Activated naive CD4-positive, alpha-beta T cell treated with anti-CD3 and anti-CD28 coated beads, Interleukin-2, amount 50 U/mL, for 72 hours (primary cell): ENCODE measurements at places on chromosomes 7 and 10. TPM values are rescaled to one million over a fixed set of nuclear protein-coding genes. Genes with fewer than 3 reads are reported as not detected.

GRCh38 chr10:1467334-1468076, 269.8 kb downstream of the ADARB2 start:
- no peak for DNase-seq

- no peak for DNase-seq
Measured at GRCh38 chr10:62619413-62619738, 185.1 kb upstream of the ADO start.

DNA sequence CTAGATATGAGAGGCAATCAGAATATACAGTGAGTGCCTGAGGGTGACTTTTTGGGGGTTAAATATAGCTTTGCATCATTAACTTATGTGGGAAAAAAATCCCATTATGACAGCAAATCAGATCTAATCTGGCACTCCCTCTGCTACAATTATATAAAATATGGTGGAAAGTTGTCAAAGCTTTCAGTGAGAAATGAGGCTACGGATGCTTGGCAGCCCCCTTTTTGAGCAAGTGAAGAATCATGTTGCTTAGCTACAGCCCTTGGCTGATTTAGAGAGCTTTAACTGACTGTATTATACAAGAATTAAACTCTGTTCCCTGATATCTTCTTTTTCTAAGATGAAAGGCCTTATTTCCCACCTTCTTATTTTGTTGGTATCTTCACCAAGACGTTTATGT, 57.4 kb downstream of the GPR158 start:
- no peak for DNase-seq

DNA sequence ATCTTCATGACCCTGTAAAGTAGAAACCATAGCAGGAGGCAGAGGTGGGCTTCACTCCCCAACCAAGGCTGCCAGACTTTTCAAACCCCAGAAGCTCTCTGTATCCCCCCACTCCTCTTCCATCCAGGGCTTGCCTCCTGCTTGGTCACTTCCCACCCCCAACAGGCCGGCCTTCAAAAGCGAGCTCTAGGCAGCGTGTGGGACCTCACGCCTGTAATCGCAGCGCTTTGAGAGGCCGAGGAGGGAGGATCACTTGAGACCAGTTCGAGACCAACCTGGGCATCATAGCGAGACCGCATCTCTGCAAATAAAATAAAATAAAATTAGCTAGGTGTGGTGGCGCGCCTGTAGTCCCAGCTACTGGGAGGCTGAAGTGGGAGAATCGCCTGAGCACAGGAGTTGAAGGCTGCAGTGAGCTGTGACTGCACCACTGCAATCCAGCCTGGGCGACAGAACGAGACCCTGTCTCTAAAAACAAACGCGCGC, 743 bp upstream of the POR start:
- no peak for DNase-seq

The AZGP1 gene
- total RNA-seq = 0.43 TPM
